Activated T-helper 2 cell treated with anti-CD3 and anti-CD28 coated beads, Interferon-gamma antibody, Interleukin-2, Interleukin-4, amounts not matched to agents 10 μg/mL and 5 μg/mL and 100 μg/mL, durations not matched to agents 14 hours and 24 hours and 36 hours (primary cell): ENCODE measurements at places on chromosomes 1 and 21. TPM values are rescaled to one million over a fixed set of nuclear protein-coding genes. Genes with fewer than 3 reads are reported as not detected.
A peak's percentile ranks its signal among the peaks of the same experiment; 100 is the strongest.

Gene LCE3D
- total RNA-seq, result not detected in 2 replicates

DNA sequence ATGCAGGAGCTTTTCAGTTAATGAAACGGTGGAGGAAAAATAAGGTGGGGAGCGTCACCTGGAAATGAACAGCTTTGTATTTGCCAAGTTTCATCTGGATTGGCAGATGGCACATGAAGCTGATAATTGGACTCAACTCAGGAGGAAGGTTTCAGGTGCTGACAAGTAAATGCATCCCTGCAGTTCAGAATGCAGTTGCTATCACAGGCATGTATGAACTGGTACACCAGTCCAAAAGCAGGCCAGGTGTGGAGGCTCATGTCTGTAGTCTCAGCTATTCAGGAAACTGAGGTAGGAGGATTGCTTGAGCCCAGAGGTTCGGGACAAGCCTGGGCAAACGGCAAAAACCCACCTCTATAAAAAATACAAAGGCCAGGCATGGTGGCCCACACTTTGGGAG lies 15.5 kb downstream of the DEGS1 start:
- DNase-seq, result no peak
- no peak overlapping the region for H3K27ac ChIP-seq
- peaks cover 7% of the 10 kb centered on the region for H3K4me1 ChIP-seq

DNA sequence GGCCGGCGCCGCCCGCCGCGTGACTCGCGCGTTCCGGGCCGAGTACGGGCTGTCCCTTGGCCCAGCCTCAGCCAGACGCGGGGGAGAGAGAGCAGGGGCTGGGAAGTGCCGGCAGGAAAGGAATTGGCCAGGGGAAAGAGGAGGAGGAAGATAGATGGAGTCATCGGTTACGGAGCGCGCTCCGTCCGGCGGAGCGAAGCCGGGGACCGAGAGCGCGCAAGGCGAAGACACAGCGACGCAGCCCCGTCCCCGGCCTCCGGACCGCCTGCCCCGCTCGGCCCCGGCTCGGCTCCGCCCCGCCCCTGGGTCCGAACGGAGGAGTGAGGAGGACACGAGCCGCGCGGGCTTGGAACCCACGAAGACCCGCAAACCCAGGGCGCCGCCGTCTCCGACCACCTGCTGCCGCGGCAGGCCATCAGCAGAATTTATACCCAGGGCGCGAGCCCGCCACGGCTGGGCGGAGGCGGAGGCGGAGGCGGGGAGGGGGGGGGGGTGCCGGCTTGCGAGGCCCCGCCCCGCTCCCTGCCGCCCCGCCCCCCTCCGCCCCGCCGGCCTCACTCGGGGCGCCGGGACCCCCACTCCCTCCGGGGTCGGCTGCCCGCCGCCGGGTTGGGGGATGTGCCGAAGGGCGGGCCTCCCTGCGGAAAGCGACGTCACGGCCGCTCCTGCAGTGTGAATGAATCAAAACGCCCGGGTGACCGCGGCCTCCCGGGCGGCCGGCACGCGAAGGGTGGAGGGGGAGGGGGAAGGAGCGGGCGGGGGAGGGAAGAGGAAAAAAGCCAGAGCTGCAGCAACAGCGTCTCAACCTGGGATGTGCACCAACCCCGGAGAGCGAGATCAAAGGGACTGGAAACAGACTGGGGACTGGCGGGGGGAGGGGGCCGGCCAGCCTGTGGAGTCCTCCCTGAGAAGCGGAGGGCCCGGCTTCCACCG lies at the start of gene LHX4:
LHX4 (plus strand) TSS at position 782 of the 933 bp plus-strand sequence. CDS start 266 bp downstream, outside the sequence.
- no peak for DNase-seq
- peaks cover 13% of the 10 kb centered on the region for H3K4me1 ChIP-seq
- no peaks in the 10 kb centered on the region for H3K36me3 ChIP-seq

DNA sequence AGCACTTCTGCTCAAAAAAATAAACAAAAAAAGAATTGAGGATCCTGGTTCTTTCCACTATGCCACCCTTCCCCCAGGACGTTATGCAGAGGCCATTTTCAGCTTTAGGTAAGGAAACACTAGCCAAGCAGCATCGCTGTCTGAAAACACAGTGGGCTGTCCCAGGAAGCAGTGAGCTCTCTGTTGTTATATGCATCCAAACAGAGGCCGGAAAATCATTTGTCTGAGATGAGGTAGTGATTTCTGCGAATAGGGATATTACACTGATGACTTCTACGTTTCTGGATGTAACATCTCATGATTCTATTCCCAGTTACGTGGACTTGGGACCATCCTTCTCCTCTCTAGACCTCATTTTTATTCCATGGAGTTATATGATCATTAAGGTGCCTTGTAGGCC lies 137.2 kb downstream of the OMA1 start:
- H3K4me1 ChIP-seq, result no peaks in the 10 kb centered on the region
- no peaks in the 10 kb centered on the region for H3K27me3 ChIP-seq
- no peaks in the 10 kb centered on the region for H3K36me3 ChIP-seq
- no peak overlapping the region for H3K27ac ChIP-seq
- DNase-seq, result no peak

DNA sequence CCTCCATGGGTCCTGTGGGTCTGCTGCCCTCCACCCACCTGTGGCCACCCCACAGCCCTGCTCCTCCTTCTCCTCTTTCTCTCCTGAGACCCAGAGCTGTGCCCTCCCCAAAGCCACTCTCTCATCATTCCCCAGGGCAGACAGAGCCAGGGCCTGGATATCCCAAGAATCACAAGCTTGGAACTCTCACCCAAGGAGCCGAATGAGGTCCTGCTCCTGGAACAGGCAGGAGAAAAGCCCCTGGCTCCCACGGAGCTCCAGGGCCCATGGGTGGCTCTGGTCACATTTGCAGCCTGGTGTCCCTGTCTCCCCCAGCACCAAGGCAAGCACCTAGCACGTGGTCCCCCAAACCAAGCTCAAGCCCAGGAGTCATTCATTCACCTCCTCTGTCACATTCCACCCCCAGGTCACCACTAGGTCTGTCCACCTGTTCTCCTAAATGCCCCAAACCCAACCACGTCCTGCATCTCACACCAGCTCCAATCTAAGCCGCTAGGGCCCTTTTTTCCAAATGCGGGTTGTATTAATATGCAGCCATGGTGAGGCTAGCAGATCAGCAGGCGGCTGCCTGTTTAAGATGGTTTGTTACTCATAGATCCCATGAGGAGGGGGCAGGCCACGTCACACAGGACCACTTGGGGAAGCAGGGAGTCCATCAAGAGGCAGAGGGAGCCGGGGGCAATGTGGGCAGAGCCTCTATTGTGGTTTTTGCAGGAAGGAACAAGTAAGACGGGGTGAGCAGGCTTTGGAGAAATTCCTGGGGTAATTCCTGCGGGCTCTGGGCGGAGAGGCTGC lies 215.5 kb upstream of the VAMP3 start:
- peak overlapping the region; percentile 2 for H3K4me3 ChIP-seq
- no peaks in the 10 kb centered on the region for H3K36me3 ChIP-seq
- no peak for DNase-seq
- peak overlapping the region; percentile 59 for H3K27ac ChIP-seq

DNA sequence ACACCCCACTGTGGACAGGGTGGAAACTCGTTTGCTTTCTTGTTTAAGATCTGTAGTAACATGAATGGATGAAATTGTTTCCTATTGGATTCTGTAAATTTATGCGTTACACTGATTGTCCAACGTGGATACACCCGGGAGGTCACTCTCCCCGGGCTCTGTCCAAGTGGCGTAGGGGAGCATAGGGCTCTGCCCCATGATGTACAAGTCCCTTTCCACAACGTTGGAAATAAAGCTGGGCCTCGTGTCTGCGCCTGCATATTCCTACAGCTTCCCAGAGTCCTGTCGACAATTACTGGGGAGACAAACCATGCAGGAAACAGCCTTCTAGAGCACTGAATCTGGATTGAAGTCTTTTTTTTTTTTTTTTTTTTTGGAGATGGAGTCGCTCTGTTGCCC lies 1.4 kb downstream of the RCC1 start:
- H3K27ac ChIP-seq, result peak overlapping the region; percentile 99
- H3K4me3 ChIP-seq, result peak overlapping the region; percentile 100
- peaks cover 31% of the 10 kb centered on the region for H3K4me1 ChIP-seq
- no peak for DNase-seq

Gene GBP7
- total RNA-seq, result not detected in 2 replicates

Gene INAVA
- not detected in 2 replicates for total RNA-seq

GRCh38 chr1:228376651-228377631 lies 29.7 kb downstream of the TRIM11 start:
- no peak for DNase-seq
- H3K4me3 ChIP-seq, result peak overlapping the region; percentile 8
- no peak overlapping the region for H3K27ac ChIP-seq
- peaks cover 6% of the 10 kb centered on the region for H3K4me1 ChIP-seq

DNA sequence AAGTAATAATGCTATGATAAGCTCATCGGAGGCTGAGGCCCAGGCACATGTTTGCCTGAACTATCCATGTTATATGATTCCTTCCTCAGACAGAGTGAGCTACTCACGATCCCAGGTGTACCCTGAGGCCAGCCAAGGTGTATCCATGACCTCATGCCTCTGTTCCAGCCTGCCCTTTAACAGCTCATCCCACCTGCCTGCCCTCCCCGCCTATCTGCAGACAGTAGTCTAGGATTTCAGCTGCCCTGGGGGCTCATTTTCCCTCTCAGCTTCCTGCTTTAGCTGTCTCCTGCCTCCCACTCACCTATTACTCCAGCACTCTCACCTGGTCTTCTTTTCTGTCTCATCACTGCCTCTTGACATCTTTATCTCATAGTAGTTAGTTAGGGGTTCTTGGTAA lies 1.9 kb upstream of the IL24 start:
- H3K36me3 ChIP-seq, result no peaks in the 10 kb centered on the region
- no peaks in the 10 kb centered on the region for H3K27me3 ChIP-seq
- no peak for DNase-seq
- H3K4me3 ChIP-seq, result no peak overlapping the region
- H3K4me1 ChIP-seq, result peaks cover 59% of the 10 kb centered on the region

DNA sequence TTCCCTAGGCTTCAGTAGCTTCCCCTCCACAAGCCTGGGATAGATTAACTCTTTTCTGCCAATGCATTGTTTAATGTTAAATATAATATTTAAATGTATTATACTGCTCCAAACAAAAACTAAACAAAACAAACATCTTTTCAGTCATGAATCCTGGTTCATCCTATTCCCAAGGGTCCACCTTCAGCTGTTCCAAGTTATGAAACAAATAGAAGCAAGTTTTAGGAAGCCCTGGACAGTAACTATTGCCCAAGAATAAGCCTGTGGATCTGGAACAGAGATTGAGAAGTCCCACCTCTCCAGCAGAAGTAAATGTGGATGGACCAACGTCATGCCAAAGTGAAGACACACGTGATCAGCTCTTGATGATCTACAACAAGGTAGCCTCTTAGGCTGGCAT lies 408.1 kb downstream of the SETD4 start:
- no peak overlapping the region for H3K27ac ChIP-seq
- H3K36me3 ChIP-seq, result no peaks in the 10 kb centered on the region
- DNase-seq, result no peak

Gene LIN28A
- total RNA-seq, result not detected in 2 replicates

DNA sequence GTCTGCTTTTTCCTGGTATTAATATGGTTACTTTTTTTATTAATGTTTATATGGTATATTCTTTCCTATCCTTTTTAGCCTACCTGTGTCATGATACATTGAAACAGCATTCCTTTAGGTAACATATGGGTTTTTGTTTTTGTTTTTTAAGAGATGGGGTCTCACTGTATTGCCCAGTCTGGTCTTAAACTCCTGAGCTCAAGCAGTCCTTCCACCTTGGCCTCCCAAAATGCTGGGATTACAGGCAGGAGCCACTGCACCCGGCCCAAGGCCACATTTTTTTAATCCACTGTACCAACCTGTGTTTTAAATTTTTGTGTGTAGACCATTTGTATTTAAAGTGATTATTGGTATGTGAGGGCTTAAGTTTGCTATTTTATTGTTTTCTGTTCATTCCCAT lies 43.1 kb downstream of the PKN2 start:
- H3K36me3 ChIP-seq, result peaks cover 24% of the 10 kb centered on the region
- H3K27me3 ChIP-seq, result no peaks in the 10 kb centered on the region
- DNase-seq, result no peak
- H3K27ac ChIP-seq, result no peak overlapping the region

- H3K27ac ChIP-seq, result no peak overlapping the region
- H3K36me3 ChIP-seq, result no peaks in the 10 kb centered on the region
- no peak overlapping the region for H3K4me3 ChIP-seq
- H3K4me1 ChIP-seq, result peaks cover 2% of the 10 kb centered on the region
- no peaks in the 10 kb centered on the region for H3K27me3 ChIP-seq
Measured at GRCh38 chr21:41970106-41970391, 16.2 kb upstream of the C2CD2 start.

DNA sequence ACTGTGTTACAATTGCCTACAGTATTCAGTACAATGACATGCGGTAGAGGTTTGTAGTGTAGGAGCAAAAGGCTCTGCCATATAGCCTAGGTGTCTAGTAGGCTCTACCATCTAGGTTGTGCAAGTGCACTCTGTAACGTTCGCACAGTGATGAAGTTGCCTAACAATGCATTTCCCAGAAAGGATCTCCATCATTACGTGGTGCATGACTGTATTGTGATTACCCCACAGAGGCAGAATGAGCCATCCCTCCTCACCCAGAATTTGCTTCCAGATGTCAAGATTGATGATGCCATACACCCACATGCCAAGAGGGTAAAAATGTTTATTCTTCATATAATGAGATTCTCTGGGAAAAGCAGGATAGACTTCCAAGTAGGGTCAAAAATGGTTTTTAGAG lies 199.3 kb upstream of the CTTNBP2NL start:
- no peaks in the 10 kb centered on the region for H3K36me3 ChIP-seq
- H3K4me1 ChIP-seq, result no peaks in the 10 kb centered on the region
- H3K4me3 ChIP-seq, result no peak overlapping the region
- no peak for DNase-seq

Gene PEAR1
- 0.55 and 0.80 TPM in 2 replicates for total RNA-seq

DNA sequence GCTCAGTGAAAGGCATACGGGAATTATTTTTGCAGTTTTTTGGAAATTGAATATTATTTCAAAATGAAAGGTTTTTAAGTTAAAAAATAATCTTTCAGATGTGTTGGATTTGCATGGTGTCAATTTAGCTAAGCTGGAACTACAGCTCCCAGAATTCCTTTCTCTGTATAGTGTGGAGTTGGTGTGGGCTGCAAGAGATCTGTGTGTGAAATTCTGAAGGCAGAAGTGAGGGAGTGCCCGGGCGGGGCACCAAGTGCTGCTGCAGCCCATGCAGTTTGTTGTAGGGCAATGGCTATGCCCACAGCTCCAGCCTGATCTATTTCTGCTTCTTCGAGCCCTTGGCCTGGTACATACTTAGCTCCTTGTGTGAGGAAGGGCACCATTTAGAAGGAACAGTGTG lies 60.5 kb upstream of the CSF1 start:
- DNase-seq, result no peak
- no peaks in the 10 kb centered on the region for H3K36me3 ChIP-seq
- no peaks in the 10 kb centered on the region for H3K27me3 ChIP-seq
- H3K27ac ChIP-seq, result no peak overlapping the region

DNA sequence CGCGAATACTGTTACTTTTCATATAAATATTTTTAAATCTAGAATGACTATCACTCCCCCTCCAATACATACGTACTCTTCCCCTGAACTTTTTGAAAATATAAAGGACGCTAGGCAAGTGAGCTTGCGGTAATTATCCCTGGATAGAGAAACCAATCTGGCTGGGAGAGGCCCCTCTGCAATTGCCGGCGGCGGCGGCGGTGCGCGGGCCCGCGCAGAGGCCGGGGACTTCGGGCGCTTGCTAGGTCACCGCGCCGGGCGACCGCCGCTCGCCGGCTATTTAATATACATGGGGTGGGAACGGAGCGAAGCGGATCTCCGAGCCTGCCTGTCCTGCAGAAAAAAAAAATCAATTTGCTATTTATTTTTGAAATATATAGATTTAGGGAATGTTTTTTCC lies 416.3 kb upstream of the ESRRG start:
- peaks cover 60% of the 10 kb centered on the region for H3K27me3 ChIP-seq
- H3K36me3 ChIP-seq, result no peaks in the 10 kb centered on the region
- no peak overlapping the region for H3K27ac ChIP-seq
- no peak for DNase-seq
